ENCODE measurements at places on chromosomes 12 and 14. TPM values are rescaled to one million over a fixed set of nuclear protein-coding genes. Genes with fewer than 3 reads are reported as not detected.

- no peak for DNase-seq
These were observed 2.1 kb upstream of the GTSF1 start for GRCh38 chr12:54475537-54475936.

- no peak for DNase-seq
These were observed 86.8 kb downstream of the NUAK1 start for GRCh38 chr12:106051853-106052531.

KCNA5 gene
- not detected for total RNA-seq

TXNDC16 gene
- 19.5 TPM for total RNA-seq
